ENCODE measurements at places on chromosomes 1 and 21. TPM values are rescaled to one million over a fixed set of nuclear protein-coding genes. Genes with fewer than 3 reads are reported as not detected.

- no peak for DNase-seq
Measured at GRCh38 chr1:85417017-85417416, 47.9 kb downstream of the DDAH1 start.

DNA sequence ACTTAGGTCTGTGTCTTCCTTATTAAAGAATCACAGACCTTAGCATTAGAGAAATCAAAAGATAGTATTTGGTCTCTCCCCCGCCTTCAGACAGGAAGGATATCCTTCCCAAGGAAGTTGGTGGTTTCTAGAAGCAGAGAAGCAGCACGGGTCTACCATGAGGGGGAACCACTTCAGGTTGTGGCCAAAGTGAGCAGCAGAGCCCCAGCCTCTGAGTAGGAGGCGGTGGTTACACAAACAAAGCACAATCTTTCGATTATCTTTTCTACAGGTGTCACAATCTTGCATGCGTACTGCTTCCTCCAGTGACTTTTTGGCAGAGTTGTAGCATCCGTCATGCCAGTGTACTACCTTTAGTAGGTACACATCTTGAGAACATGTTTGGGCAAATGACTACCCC is 8.8 kb downstream of the PGLYRP4 start:
- no peak for DNase-seq

DNA sequence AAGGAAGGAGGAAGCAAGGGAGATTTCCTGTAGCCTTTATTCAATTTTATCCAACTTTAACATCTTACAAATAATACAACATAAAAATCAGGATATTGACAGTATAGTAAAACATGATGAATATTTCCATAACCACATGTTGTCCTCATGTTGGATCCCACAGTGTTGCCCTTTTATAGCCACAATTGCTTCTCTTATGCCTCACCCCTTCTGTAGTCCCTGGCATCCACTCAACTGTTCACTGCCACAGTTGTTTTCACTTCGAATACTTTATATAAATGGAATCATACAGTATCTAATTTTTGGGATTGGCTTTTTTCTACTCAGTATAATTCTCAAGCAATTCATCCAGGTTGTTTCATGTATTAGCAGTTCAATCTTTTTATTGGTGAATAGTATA is 44.8 kb downstream of the SRSF11 start:
- no peak for DNase-seq

The HEATR1 gene
- 18.9 TPM for total RNA-seq

The RAB25 gene
- 103 TPM for total RNA-seq
